ENCODE measurements at places on chromosomes 3 and 15.
A peak's percentile ranks its signal among the peaks of the same experiment; 100 is the strongest.

GRCh38 chr3:99939876-99940275, 122.2 kb downstream of the CMSS1 start:
- DNase-seq = no peak

GRCh38 chr3:56812754-56813652, 11.3 kb upstream of the ARHGEF3 start:
- DNase-seq = no peak

DNA sequence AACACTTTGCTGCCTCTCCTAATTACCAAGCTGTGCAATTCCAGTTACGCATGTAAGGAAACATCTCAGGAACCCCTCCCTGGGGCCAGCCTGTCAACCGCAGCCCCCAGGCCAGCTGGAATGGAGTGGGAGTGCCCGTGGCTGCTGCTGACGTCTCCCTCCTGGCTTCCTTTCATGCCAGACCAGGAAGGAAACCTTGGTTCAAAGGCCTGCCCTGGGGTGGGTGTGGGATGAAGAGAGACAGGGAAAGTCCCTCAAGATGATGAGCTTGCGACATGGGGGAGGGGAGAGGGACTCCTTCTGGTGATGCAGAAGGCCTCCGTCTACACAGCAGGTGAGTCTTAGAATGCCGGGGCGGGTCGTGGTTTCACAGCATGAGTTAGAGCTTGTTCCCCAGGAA, 11.4 kb upstream of the CYP11A1 start:
- DNase-seq = peak; percentile 65

DNA sequence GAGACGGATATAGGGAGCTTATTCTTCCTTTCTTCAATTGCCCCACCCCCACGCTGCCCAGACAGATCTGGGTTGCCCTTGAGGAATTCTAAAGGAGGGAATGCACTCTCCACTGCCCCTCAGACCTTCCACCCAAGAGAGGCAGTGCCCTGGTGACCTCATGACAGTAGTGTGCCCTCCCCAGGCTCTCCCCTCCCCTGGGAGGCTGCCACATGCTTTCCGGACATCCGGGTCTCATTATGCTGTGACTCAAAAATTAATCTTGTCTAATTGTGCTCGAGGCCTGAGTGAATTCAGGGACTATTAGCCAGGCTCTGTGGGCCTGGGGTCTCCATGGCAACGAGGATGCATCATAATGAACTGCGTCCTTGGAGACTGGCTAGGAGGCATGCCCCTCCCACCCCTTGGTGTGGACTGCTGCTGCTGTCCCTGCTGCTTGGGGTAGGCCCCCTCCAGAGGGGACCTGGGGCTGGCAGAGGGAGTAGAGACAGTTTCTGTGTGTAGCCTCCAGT, 20.8 kb downstream of the CORO2B start:
- DNase-seq = no peak

GRCh38 chr15:100669260-100669659, 66.9 kb downstream of the ASB7 start:
- no peak for DNase-seq

DNA sequence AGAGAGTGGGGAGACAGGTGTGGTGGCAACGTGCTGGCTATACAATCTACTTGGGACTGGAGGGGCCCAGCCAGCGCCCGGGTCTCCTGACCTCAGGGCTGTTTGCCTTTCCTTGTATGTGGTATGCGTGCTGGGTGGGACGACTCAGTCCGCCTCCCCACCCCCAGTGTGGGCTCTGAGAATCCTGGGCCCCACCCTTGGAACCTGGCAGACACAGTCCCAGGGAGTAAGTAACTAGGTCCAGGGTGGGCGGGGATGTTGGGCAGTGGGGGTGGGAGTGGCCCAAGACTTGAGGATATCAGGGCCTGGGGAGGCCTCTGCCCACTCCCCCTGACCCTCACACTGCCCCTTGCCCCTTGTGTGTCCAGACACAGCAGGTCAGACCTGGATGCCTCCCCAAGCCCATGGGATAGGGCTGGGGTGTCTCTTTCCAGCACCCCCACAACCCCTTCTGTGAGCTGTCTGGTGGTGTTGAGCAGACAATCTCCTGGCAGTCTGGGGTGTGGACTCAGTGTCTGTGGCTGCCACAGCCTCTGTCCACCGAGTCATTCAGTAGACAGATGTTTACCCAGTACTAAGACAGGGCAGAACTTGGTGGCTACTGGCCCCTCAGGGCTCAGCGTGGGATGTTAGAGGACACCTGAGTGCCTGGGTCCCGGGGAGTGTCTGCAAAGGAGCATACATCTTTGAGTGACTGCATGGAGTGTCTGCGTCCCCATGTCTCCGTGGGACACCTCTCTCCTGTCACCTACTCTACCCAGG, 1.3 kb downstream of the CHST13 start:
- DNase-seq = no peak

DNA sequence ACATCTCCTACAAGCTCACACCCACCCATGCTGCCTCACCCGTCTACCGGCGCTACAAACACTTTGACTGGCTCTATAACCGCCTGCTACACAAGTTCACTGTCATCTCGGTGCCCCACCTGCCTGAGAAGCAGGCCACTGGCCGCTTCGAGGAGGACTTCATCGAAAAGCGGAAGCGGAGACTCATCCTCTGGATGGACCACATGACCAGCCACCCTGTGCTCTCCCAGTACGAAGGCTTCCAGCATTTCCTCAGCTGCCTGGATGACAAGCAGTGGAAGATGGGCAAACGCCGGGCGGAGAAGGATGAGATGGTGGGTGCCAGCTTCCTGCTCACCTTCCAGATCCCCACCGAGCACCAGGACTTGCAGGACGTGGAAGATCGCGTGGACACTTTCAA, 2.1 kb downstream of the SNX33 start:
- no peak for DNase-seq

GRCh38 chr3:42498791-42499477, 3.5 kb upstream of the VIPR1 start:
- peak; percentile 4 for DNase-seq

- DNase-seq = no peak
These were observed 87.0 kb downstream of the NSMCE3 start for GRCh38 chr15:29182590-29182989.

DNA sequence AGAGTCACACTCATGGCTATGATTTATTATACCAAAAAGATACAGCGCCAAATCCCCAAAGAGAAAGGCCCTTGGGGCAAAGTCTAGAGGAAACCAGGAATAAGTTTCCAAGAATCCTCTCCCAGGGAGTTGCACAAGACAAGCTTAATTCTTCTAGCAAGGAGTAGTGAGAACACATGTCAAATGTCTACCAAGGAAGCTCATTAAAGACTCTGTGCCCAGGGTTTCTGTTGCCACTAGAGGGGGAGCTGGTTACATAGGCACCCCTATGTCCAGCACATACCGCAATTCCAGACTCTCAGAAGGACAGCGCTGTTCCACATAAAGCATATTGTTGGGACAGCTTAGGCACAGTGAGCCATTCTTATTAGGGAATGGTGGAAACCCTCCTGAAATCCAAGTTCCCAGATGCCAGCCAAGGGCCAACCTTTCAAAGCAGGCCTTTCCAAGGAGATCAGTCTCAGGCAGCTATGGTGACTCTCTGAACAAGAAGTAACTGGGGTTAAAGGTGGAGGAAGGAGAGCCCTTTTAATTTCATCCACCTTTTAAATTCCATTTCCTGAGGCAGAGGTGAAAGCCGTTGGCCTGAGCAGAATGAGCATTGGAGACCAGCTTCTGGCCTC, 194.2 kb downstream of the UACA start:
- DNase-seq = no peak

DNA sequence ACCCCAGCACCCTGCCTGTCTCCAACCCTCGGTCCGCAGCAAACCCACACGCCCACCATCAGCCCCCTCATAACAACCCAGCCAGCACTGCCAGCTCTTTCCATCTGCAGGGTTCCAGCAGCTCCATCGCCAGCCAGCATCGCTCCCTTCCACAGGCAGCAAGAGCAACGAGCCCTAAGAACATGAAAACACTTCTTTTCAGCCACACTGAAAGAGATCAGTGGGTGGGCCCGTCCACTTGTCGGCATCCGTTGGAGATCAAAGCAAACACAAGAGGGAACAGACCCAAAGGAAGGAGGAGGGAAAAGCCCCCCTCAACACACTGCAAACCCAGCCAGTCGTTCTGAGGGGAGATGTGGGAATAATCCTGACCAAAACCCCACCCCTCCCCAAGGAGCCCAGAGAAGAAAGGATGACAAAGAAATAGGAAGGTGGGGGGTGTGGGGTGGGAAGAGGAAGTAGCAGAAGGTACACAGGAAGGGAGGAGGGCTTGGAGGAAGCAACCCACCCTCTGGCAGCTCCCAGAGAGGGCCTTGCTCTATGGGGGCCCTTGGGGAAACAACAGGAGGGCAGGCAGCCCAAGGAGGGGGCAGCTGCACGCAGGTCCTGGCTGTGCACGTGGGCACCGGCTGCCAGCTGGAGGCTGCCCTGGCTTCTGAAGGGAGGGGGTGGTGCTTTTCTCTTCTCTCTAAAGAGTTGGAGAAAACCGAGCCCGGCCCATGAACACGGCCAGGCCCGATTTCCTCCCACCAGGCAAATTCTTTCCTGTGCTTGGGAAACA, 473.6 kb upstream of the PROK2 start:
- DNase-seq = no peak

DNA sequence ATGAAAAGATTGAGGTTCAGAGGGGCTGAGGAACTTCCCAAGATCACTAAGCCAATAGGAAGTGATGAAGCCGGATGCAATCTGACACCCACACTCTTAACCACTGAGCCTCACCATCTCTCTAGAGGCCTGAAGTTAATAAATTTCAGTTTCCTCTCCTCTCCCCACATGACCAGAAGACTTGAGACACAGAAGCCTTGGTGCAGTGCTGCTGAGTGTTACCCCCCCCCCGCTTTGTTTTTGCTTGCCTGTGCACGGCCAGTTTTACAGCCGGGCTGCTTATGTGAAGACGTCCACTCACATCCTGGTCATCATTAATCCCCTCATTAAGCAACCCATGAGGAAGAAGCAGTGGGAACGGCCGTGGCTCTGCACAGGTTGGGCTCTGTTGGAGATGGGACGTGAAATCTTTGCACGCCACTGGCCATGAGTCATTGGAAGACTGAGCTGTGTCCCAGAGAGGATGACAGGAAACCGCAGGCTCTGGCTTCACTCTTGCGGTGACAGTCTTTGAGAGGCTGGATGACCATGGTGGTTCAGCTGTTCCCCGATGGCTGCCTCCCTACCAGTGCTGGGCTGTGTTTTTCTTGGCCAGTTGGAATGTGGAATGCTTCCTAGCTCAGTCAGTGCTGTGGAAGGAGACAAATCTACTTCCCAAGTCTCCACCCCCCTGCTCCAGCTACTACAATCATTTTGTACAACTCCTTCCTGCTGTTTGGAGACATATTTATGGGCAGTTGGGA, 232.6 kb upstream of the LRTM1 start:
- no peak for DNase-seq

DNA sequence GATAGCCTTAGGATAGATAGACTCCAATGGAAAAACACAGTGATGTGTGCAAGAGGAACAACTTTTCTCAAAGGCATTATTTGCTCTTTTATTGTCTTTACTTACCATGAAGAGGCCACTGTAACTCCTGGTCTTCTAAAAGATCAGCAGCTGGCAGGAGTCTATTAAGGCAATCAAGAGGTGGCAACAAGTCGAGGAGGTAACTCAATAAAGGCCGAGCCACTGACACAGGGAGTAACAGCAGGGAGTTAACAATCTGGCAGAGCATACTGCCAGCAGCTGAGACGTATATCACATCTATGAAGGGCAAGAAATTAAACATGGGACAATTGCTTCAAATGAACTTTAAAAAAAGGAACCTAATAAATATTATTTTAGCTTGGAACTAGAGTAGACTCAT, 106.2 kb downstream of the HERC1 start:
- no peak for DNase-seq

GRCh38 chr3:16476636-16477035, 36.9 kb downstream of the RFTN1 start:
- DNase-seq = no peak

GRCh38 chr3:84820906-84821305, 137.9 kb upstream of the CADM2 start:
- no peak for DNase-seq

DNA sequence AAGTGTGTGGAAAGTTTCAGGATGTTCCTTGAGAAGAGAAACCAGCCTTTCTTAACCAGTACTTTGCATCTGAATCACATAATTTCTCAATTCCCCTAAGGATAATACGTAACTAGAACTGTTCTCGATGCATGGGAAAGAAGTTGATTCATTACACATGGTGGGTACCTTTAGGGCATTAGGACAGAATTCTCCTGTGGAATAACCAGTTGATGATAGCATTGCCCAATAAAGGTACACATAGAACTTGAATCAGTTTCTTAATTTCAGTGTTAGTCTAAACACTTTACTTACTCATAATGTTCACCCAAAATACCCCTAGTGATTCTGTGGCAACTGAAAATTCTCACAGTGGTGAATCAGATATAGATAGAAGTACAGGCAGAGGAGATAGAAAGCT, 1030.9 kb downstream of the ROBO1 start:
- DNase-seq = no peak

- DNase-seq = peak; percentile 38
These were observed 3.9 kb upstream of the DNASE1L3 start for GRCh38 chr3:58214484-58215316.

DNA sequence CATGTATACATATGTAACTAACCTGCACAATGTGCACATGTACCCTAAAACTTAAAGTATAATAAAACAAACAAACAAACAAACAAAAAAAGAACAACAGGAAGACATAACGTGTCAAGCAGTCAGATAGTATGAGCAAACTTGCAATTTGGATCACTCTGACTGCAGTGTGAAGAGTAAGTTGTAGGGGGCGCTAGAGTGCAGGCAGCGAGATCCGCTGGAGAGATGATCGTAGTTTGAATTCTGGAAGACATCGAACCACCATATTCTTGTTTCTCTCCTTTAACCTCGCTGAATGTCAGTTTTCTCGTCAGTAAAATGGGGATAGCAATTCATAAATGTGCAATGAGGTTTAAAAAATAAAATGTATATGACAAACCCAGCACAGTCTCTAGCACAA, 165.2 kb upstream of the LMCD1 start:
- no peak for DNase-seq

- no peak for DNase-seq
These were observed 11.1 kb downstream of the GPR176 start for GRCh38 chr15:39909007-39909406.

GRCh38 chr3:15651396-15651795, 49.9 kb downstream of the BTD start:
- DNase-seq = no peak

- DNase-seq = no peak
These were observed 50.9 kb downstream of the FEM1B start for GRCh38 chr15:68328443-68328842.

- no peak for DNase-seq
These were observed 169.7 kb upstream of the NR2F2 start for GRCh38 chr15:96160800-96161199.

DNA sequence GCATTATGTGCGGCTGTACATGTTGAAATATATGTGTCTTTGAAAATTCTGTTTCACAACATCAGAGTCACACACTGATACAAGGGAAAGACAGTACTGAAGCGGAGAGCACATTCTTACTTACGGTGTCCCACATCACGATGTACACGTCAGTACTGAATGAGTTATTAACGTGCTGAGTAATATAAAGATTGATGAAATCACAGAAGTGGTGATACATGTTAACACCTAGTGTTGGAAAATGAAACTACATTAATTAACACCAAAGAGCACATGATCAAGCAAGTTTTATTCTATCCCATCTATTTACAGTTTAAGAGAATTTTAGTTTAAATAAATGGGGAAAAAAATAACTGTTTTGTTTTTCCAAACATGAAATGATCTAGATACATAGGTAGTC, 15.6 kb downstream of the EOGT start:
- no peak for DNase-seq

- no peak for DNase-seq
These were observed 13.0 kb upstream of the APOD start for GRCh38 chr3:195596765-195597171.

- no peak for DNase-seq
These were observed 400.6 kb upstream of the CFAP20DC start for GRCh38 chr3:59450437-59450836.

Measured in activated T-cell treated with anti-CD3 and anti-CD28 coated beads for 48 hours (primary cell).